A549 treated with dexamethasone at 1 μM for 4 hours (cell line): ENCODE measurements at places on chromosomes 12 and 14. TPM values are rescaled to one million over a fixed set of nuclear protein-coding genes. Genes with fewer than 3 reads are reported as not detected.

DNAJC22 gene
- total RNA-seq, result 18.9 to 22.9 TPM (median 22.1 TPM) in 5 replicates

C14orf39 gene
- total RNA-seq, result not detected in 5 replicates

RASSF9 gene
- total RNA-seq, result 1.2 to 2.0 TPM (median 1.4 TPM) in 5 replicates

BMAL2 gene
- 14.4 to 18.7 TPM (median 17.1 TPM) in 5 replicates for total RNA-seq

SYCP3 gene
- total RNA-seq, result 0.04 to 0.16 TPM (median 0.09 TPM) in 4 of 5 replicates, not detected in the other

HOXC6 gene
- total RNA-seq, result 3.9 to 5.6 TPM (median 4.8 TPM) in 5 replicates

GON7 gene
- total RNA-seq, result 13.1 to 17.3 TPM (median 14.4 TPM) in 5 replicates

BCL2L14 gene
- total RNA-seq, result not detected in 5 replicates

RPL10L gene
- total RNA-seq, result not detected in 5 replicates

KITLG gene
- 13.5 to 21.9 TPM (median 15.9 TPM) in 5 replicates for total RNA-seq

MFAP5 gene
- total RNA-seq, result 0.12 to 0.37 TPM (median 0.23 TPM) in 5 replicates

REP15 gene
- 0.28 to 0.62 TPM (median 0.40 TPM) in 5 replicates for total RNA-seq

HOXC9 gene
- 12.7 to 14.9 TPM (median 14.5 TPM) in 5 replicates for total RNA-seq

PDE3A gene
- total RNA-seq, result 2.6 to 4.2 TPM (median 3.7 TPM) in 5 replicates

DPPA3 gene
- 0.12 TPM in 1 of 5 replicates, not detected in the others for total RNA-seq

EMP1 gene
- total RNA-seq, result 163 to 216 TPM (median 208 TPM) in 5 replicates

RERG gene
- total RNA-seq, result 0.17 to 0.31 TPM (median 0.27 TPM) in 5 replicates

HECTD1 gene
- 64.8 to 77.8 TPM (median 67.7 TPM) in 5 replicates for total RNA-seq

NPAS3 gene
- not detected in 5 replicates for total RNA-seq

TOMM20L gene
- not detected in 5 replicates for total RNA-seq

KRT83 gene
- 2.4 to 3.0 TPM (median 2.8 TPM) in 5 replicates for total RNA-seq

MSRB3 gene
- 21.9 to 28.1 TPM (median 24.9 TPM) in 5 replicates for total RNA-seq

P2RX2 gene
- 0.05 TPM in 1 of 5 replicates, not detected in the others for total RNA-seq

THAP2 gene
- total RNA-seq, result 3.8 to 4.9 TPM (median 4.2 TPM) in 5 replicates

CCDC196 gene
- total RNA-seq, result not detected in 5 replicates

CMA1 gene
- not detected in 5 replicates for total RNA-seq

TEX52 gene
- total RNA-seq, result not detected in 5 replicates

DDN gene
- total RNA-seq, result 0.56 to 0.71 TPM (median 0.67 TPM) in 5 replicates

LRTM2 gene
- 0.05 to 0.15 TPM (median 0.06 TPM) in 3 of 5 replicates, not detected in the others for total RNA-seq

PRIMA1 gene
- 0.47 to 0.64 TPM (median 0.62 TPM) in 5 replicates for total RNA-seq

IGF1 gene
- 0.26 TPM in 1 of 5 replicates, not detected in the others for total RNA-seq

TAS2R46 gene
- total RNA-seq, result not detected in 5 replicates

DDIT3 gene
- 18.6 to 26.8 TPM (median 23.9 TPM) in 5 replicates for total RNA-seq

TMEM179 gene
- total RNA-seq, result 0.07 to 0.33 TPM (median 0.24 TPM) in 5 replicates

ATN1 gene
- 38.8 to 85.5 TPM (median 83.0 TPM) in 5 replicates for total RNA-seq

FITM1 gene
- 0.09 to 0.16 TPM (median 0.14 TPM) in 3 of 5 replicates, not detected in the others for total RNA-seq

TC2N gene
- 0.74 to 1.0 TPM (median 0.82 TPM) in 5 replicates for total RNA-seq

KRT71 gene
- total RNA-seq, result 0.06 TPM in 1 of 5 replicates, not detected in the others

SERPINA3 gene
- 10.4 to 14.2 TPM (median 12.6 TPM) in 5 replicates for total RNA-seq

CLEC1B gene
- not detected in 5 replicates for total RNA-seq

PTGER2 gene
- 2.7 to 4.6 TPM (median 4.2 TPM) in 5 replicates for total RNA-seq

ALDH1L2 gene
- total RNA-seq, result 3.1 to 4.7 TPM (median 4.2 TPM) in 5 replicates

BDKRB1 gene
- total RNA-seq, result 0.38 to 0.66 TPM (median 0.44 TPM) in 5 replicates

MANSC4 gene
- total RNA-seq, result not detected in 5 replicates

VSX2 gene
- total RNA-seq, result not detected in 5 replicates

TTC9 gene
- 3.1 to 4.1 TPM (median 3.6 TPM) in 5 replicates for total RNA-seq

TMEM121 gene
- 3.1 to 7.9 TPM (median 6.3 TPM) in 5 replicates for total RNA-seq

FBLN5 gene
- 4.7 to 6.1 TPM (median 5.2 TPM) in 5 replicates for total RNA-seq

KCNK13 gene
- 0.09 to 0.18 TPM (median 0.15 TPM) in 5 replicates for total RNA-seq

CLEC2D gene
- 0.32 to 0.97 TPM (median 0.50 TPM) in 5 replicates for total RNA-seq

JAG2 gene
- total RNA-seq, result 13.3 to 26.5 TPM (median 24.7 TPM) in 5 replicates

CISTR gene
- total RNA-seq, result not detected in 5 replicates

KRT5 gene
- total RNA-seq, result 0.46 to 1.5 TPM (median 0.70 TPM) in 5 replicates
